NCI-H524 (cell line): ENCODE measurements at places on chromosomes 2 and 18.
A peak's percentile ranks its signal among the peaks of the same experiment; 100 is the strongest.

DNA sequence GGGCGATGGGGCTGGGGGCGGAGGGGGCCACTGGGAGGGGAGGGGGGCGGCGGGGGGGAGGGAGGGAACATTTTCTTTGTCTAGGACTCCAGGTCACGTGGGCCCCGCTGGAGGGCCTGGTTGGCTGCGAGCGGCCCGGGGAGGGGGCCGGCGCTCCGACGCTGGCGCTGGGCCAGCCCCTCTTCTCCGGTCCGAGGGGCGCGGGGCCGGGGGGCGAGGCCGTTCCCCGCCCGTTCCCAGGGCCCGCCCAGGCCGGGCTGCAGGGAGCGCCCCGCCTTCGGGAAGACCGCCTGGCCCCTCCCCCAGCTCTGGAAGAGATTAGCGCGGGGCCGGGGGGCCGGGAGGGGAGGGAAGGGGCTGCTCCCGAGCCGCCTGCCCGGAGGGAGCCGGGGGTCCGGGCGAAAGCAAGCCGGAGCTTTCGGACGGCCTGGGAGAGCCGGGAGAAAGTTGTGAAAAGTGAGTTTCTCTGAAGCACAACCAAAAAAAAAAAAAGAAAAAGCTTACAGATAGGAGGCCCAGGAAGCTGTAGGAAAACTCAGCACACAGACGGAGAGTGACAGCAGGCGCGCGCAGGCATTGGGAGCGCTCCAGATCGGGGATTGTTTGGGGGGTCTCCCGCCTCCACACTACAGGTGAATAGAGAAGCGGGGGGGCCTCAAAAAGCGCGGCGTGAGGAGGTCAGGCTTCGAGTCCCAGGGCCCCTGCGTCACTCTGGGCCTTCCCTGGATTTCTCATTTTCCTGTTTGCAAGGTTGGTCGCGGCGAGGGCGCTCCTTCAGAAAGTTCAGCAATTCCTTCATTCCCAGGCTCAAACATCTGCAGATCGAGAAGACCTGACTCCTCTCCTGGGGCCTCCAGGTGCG lies 84.1 kb upstream of the POMC start:
- DNase-seq, result peak; percentile 91

DNA sequence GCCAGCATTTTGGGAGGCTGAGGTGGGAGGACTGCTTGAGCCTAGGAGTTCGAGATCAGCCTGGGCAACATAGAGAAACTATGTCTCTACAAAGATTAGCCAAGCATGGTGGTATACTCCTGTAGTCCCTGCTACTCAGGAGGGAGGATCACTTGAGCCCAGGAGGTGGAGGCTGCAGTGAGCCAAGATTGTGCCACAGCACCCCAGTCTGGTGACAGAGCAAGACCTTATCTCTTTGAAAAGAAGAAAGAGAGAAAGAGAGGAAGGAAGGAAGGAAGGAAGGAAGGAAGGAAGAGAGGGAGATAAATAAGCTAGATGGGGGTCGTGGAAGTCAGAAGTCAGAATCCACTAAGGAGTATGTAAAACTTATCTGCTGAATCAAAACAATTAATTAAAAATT lies 16.2 kb downstream of the GPR75 start:
- DNase-seq, result no peak

DNA sequence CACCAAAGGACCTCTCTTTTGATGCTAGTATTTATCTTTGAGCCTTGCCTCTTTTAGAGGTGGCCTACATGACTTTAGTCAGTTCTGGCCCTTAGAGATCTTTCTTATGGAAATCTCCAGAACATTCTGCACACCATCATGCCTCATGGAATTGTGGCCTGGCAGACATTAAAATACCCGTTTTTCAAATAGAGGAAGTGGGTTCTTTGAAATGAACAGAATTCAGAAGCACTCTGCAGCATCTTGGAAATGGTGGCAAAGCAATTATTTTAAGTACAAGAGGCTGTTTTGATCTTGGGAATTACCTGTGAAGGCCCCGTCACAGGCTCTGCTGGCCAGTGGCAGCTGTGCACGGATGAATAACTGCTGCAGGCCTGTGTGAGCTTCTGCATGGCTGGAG lies 40.7 kb upstream of the APCDD1 start:
- no peak for DNase-seq

- no peak for DNase-seq
Observed at GRCh38 chr2:44063033-44063432, 67.2 kb upstream of the LRPPRC start.

GRCh38 chr2:65554765-65555591 lies 122.6 kb upstream of the SPRED2 start:
- DNase-seq, result peak; percentile 20

- peak; percentile 68 for DNase-seq
Observed at GRCh38 chr2:235614900-235615712, 121.3 kb downstream of the AGAP1 start.

DNA sequence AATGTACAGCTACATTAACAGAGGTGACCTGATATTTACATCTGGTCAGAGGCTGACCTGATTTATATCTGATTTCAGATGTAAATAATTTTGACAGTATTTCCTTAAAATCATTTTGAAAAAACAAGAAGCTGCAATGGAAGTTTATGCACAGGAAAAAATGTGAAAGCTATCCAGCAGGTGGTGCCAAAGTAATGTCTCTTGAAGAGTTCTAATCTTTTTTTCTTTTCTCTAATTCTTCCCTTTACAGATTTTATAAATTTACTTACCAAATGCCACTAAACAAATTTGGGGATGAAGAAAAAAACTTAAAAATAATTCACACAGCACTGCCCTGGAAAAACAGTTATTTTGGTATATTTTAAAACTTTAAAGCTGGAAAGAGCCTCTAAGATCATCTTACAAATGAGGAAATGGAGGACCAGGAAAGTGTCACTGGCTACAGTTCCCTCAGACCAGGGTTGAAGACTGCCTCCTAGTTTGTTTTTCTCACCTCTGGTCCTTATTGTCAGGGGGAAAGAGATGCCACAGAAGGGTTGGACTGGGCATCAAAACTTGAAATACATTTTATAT lies 16.4 kb upstream of the FBLN7 start:
- peak; percentile 23 for DNase-seq

DNA sequence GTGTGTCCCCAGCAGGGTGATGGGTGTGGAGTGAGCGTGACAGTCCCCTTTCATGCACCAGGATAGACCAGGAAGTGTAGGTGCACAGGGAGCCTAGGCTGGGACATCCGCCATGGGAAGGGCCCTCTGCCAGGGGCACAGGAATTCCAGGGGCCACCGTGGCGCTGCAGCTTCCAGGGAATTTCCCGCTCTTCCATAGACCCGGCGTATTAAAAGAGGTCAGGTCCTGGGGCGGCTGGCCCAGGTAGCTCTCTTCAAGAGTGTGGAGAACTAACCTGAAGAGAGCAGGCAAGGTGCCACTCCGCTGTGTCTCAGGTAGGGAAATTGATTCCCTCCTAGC lies 42.0 kb downstream of the ATP6V1C2 start:
- no peak for DNase-seq

DNA sequence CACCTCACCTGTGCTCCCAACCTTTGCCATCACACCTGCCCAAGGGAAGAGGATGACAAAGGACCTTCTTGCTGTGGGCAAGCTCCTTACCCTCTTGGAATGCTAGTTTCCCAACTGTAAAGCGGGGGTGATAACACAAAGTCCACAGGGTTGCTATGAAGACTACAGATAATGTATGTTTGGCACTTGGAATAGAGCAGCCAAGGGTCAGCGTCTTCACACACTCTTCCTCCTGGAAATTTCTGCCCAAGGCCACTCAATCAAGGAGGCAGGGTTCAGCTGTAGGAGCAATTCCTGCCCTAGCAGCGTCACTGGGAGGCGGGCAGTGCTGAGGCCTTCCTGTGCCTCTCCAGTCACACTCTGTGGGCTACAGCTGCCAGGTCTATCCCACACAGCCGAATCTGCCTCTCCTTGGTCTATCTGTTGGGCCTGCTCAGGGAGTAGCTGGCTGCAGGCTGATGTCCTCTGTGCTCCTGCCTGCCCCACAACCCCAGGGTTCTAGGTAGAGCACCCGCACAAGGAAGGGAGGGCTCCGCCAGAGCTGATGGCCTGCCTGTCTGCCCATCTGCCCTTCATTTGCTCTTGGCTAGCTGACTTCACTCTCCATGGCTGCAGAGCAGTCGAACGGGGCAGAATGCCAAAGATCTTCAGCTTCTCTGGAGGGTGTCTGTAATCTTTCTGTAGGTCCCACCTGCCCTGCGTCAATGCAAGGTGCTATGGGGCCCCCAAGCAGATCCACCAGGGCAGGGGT lies 91.9 kb downstream of the MRO start:
- peak; percentile 17 for DNase-seq

- DNase-seq, result no peak
Observed at GRCh38 chr18:76264876-76265250, 230.2 kb downstream of the ZNF516 start.

DNA sequence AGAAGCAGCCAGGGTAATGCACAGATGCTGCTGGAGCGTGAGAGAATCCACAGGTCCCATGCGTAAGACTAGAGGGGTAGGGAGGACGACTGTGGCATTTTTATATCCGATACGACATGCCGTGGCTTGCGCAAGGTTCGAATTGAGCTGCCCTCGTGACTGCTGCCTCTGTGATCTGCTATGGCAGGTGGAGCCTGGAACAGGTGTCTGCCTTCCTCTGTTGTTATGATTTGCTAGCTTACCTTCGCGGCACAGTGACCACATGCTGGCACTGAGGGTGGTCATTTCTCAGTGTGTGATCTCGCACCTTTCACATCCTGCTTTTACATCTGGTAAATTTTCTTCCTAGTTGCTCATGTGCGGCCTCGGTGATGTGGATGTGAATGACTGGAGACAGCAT lies 240.2 kb downstream of the ALPK2 start:
- DNase-seq, result no peak

DNA sequence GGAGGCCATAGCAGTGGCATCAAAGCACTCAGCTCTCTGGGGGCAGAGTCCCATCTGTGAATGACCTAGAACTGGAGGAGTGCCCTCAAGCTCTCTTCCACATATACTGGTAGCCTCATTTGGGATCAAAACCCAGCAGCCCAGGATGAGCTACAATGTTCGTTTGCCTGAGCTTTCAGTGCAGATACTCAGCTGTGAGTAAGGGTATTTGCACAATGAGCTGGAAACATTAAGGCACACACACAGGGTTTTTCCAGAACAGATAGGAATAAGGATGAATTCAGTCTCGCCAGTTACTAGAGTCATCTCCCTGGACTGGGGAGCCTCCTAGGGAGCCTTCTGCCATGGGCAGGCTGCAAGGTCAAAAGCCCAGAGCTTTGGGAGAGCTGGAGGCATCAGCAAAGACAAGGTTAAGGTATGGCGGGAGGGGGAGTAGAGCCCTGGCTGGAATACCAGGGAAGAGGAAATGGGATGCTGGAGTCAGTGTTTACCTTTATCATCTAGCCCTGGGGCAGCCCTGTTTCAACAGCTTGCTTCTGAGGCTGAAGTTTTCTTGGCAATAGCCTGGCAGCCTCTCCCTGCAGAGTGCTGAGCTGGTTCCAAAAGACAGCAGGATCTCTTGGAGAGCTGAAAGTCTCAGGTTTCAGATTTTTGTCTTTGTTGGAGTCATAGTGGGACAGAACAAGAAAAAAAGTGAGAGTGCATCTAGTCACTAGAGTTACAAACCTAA lies 187.7 kb downstream of the LOXHD1 start:
- no peak for DNase-seq

DNA sequence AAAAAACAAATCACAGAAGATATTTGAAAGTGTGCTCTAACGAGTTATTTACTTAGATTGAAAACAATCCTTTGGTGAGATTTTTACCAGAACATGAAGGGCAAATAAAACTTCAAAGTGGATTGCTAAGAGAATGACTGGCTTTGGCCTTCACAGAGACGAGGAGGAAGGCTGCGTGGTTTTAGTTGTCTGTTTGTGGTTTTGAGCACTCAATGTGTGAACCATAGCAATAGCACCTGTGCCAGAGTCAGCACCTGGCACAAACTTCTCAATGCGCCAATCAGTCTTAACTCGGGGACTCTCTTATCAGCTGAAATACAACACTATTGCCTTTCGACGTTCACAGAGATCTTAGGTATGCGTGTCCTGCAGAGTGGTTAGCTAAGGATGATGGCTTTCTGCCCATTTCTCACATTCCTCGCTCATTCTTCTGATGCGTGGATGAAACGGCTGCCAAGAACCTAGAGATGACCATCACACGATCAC lies 70.0 kb downstream of the MBP start:
- no peak for DNase-seq

GRCh38 chr2:101263377-101263800 lies 10.7 kb downstream of the CNOT11 start:
- DNase-seq, result no peak

GRCh38 chr2:9753665-9754531 lies 89.4 kb upstream of the TAF1B start:
- no peak for DNase-seq

DNA sequence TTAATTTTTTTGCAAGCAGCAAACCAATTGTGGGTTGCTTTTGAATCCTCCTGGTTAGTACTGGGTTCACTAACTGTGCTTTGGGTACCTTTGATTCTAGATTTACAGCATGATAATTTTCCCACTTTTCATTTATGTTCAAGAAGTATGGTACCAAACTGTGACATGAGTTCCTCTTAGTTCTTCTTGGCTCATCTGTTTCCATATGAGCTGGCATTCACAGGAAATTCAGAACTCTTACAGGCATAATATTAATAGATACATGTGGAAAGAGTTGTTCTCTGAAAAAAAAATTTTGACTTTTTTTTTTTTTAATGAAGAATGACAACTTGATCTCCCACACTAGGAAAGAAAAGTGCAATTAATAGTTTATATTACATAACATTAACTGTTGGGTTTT lies 59.4 kb downstream of the FMNL2 start:
- DNase-seq, result no peak

- no peak for DNase-seq
Observed at GRCh38 chr2:124884315-124884714, 859.2 kb downstream of the CNTNAP5 start.

DNA sequence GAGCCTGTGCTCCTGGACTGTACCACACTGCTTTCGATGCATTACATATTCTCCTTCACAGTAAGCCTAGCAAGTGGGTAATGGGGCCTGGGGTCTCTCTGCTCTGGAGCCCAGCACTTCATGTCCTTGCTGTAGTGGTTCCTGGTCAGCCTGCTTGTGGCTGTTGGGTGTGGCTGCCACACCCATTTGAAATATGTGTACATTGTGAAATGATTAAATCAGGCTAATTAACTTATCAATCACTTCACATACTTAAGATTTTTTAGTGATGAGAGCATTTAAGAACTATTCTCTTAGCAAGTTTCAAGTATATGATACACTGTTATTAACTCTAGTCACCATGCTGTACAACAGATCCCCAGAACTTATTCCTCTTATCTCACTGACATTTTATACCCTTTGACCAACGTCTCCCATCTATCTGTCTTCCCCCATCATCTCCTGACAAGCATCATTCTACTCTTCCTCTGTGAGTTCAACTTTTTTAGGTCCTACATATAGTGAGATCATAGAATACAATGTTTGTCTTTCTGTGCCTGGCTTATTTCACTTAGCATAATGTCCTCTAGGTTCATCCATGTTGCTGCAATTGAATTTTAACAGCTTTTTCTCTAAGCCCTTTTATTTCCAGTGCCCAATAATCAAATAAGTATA lies 92.1 kb downstream of the LYPD6 start:
- no peak for DNase-seq

DNA sequence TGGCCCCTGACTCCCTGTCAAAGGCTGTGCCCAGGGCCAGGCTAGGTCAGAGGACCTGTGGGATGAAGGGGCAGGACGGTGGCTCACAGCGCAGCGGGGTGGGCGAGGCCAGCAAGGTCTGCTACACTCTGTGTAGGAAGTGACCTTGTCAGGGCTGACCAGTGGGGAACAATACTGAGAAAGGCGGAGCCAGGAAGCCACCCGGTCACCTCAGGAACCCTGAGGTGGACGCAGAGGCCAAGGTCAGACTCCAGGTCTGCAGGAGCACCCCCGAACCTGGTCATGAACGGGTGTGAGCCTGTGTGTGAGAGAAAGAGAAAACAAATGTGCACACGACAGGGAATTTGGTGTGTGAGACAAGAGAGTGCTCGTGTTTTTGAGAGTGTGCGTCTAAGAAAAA lies 72.3 kb downstream of the SMAD7 start:
- DNase-seq, result no peak

- DNase-seq, result no peak
Observed at GRCh38 chr2:191435141-191435540, 189.9 kb downstream of the MYO1B start.
